ENCODE measurements at places on chromosomes 1 and 21.

- DNase-seq, result no peak
Observed at GRCh38 chr1:116754198-116754977, at the start of gene CD2. CD2 (plus strand) TSS chr1:116754430; CDS start chr1:116754493, 63 bp downstream.

DNA sequence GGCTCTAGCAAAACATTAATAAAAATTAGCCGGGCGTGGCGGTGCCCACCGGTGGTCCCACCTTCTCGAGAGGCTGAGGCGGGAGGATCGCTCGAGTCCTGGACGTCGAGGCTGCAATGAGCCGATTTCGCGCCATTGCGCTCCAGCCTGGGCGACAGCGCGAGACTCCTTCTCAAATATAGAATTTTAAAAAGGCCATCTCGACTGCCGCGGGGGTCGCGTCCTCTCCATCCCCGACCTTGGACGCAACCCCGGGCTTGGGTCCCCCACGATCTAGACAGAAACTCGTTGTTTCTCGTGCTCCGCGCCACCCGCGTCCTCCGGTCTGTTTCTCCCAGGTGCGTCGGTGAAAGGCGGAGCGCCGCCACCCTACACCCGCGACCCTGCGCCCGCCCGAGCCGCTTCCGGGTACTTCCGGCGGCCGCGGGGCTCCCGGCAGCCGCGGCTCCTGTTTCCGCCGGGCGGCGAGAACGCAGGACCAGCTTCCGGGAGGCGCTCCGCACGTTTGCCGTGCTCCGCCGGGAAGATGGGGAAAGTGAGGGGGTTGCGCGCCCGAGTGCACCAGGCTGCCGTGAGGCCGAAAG is at the start of gene SLX9:
Gene SLX9, plus strand, starts transcription at position 498 of the 584 bp plus-strand sequence. Its CDS starts 29 bp downstream, at position 527.
- peak; percentile 94 for DNase-seq

DNA sequence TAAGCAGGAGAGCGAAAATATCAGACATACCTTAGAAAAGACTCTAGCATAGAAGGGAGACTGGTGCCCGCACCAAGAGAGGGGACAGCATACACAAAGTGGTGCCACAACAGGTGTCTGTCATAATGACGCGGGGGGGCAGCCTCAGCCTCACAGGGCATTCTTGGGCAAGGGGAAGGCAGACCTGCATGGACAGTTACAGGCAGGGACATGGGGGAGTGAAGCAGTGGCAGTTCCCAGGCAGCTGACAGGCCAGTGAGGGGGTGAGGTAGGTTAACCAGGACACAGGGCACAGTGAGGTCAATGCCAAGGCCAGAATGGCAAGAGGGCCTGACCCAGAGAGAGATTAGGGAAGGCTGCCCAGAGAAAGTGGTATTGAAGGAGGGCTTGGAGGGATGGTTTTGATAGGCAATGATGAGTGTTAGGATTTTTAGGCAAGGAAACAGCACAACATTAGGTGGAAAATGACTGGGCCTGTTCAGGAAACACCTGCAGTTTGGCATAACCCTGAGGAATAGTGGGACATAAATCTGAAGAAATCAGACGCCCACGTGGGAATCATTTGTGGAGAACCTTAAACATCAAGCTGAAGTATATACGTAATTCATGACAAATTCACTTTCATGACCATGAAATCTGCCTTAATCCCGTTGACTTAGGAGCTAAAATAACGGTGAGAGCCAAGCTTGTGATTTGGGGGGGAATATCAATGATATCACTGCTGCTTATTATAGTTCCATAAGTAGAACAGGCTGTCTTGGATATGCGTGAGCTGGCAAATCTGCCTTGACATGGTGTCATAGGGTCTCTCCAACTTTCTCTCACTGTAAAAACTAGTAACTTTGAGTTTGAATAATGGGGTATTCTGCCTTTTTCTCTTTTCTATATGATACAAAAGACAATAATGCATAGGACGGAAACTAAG is 8.9 kb downstream of the PTPN14 start:
- no peak for DNase-seq

DNA sequence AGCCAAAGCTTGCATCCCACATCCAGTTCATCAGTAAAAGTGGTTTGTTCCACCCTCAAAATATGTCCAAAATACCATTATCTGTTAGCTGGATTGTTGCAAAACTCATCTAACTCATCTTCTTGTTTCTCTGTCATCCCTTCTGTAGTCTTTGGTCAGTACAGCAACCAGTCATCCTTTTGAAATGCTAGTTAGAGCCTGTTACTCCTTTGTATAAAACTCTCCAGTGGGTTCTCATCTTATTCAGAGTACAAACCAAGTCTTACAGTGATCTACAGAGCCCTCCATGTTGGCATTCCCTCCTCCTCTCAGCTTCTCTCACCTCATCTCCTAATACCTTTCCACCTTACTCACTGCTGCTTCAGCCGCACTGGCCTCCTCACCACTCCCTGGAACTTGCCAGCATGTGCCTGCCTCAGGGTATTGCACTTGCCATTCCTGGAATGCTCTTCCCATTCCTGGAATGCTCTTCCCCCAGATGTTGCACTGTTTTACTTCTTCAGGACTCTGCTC is 70.6 kb downstream of the LAMC1 start:
- DNase-seq, result no peak

DNA sequence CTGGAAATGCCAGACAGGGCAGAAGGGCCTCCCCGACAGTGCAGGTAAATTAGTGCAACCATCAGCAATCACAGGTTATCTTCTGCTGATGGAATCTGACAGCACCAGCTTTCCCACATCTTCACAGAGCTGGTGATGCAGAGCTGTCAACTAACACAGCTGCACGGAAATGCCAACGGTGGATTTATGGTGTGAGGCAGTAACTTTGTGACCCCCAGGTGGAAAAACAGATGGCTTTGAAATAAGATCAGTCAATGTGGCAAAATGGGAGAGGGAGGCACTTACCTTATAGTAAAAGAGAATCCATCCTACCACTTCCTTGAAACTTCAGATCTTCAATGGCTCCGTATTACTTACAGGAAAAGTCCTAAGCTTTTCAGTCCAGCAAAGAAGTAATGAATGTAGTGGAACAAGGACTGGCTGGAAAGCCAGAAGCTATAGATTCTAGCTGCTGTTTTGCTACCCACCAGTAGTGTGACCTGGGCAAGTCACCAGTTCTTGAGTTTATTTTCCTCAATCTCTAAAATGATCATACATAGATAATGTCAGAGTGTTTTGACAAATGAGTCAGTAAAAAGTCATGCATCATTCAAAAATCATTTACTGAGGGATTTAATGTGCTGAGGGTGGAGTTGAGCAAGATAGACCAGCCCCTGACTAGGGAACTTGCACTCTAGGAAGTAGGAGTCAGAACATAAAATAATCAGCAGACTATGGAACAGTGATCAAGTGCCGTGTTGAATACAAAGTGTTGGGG is 245.7 kb upstream of the JUN start:
- no peak for DNase-seq

GRCh38 chr1:171799166-171799565 is 17.7 kb downstream of the METTL13 start:
- no peak for DNase-seq

DNA sequence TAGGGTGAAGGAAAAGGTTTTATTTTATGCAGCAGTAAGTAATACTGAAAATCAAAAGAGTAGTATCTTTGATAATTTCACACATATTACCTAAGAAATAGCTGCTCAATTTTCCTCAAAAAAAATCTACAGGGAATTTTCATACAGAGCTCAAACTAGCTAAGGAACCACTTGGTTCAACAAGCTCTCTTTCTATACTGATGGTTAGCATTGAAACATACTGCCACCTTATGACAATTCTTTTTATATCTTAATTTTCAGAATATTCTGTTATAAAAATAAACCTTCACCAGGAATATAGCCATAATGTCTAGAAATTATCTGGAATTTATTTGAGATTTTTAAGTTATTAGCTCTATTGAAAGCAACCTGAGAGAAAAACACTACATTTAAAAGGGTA is 142.1 kb downstream of the DPYD start:
- no peak for DNase-seq

GRCh38 chr1:174074757-174075156 is 52.6 kb upstream of the RC3H1 start:
- DNase-seq, result no peak

- DNase-seq, result no peak
Observed at GRCh38 chr1:31297277-31298247, 730 bp downstream of the ZCCHC17 start.

DNA sequence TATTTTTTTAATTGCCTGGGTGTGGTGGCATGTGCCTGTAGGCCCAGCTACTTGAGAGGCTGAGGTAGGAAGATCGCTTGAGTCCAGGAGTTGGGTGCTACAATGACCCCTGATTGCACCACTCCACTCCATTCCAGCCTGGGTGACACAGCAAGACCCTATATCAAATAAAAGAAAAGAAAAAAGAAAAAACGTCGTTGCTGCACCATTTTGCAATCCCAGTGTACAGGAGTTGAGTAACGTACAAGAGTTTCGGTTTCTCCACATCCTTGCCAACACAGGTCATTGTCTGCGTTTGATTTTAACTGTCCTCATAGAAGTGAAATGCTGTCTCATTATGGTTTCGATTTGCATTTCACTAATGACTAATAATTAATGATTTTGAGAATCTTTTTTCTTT is 7.9 kb downstream of the ZNF684 start:
- no peak for DNase-seq

DNA sequence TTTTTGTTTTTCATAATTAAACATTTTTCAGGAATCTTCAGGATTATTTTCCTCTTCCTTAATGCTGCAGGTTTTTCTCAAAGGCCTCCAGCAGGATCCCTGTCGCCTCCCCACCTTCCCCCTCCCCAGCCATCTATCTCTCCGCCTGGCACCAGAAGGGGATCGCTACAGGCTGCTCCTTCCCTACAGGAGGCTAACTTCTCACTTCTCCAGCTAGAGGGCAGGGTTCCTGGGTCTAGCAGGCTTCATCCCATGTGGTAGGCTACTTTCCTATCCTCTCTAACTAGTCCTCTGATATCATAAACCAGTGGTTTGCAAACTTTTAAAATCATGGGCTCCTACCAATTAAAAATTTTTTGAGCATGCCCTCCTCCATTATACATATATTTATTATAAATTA is 104.1 kb downstream of the KCNN3 start:
- DNase-seq, result no peak

- DNase-seq, result no peak
Observed at GRCh38 chr1:187894349-187894748, 1065.6 kb downstream of the PLA2G4A start.

DNA sequence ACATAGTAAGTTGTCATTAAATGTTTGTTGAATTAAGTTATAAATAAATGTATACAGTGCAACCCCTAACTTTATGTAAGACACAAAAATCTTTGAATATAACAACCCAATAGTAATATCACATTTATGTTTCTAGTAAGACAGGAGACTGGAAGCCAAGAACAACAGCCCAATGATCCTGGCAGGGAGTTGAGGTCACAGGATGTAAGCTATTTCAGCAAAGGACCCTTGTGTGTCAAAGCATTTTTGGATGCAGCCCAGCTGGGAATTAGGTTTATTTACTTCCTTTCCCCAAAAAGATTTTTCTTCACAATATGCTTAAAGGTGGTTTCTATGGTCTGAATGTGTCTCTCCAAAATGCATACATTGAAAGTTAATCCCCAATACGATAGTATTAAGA is 34.0 kb upstream of the ABCA4 start:
- DNase-seq, result no peak

GRCh38 chr1:197559244-197559643 is 216.0 kb downstream of the DENND1B start:
- DNase-seq, result no peak

- DNase-seq, result no peak
Observed at GRCh38 chr1:19567041-19567440, 77.1 kb upstream of the NBL1 start.

DNA sequence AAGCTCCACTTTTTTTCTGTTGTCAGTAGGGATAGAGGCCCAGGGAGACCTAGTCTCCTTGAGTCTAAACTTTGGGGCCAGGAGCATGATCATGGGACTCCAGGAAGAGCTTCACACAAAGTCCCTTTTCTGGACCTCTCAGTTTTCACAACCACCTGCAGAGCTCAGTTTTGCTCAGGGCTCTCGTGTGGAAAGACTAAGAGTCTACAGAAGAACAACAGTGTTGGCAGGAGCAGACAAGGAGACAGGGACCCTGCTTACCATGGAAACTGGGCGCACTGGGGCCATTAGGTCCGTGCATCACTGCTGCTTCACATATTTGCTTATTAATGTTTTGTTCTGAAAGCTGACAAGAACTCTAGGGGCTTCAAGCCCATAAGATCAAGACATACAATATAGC is 63.9 kb upstream of the HSD17B7 start:
- no peak for DNase-seq

DNA sequence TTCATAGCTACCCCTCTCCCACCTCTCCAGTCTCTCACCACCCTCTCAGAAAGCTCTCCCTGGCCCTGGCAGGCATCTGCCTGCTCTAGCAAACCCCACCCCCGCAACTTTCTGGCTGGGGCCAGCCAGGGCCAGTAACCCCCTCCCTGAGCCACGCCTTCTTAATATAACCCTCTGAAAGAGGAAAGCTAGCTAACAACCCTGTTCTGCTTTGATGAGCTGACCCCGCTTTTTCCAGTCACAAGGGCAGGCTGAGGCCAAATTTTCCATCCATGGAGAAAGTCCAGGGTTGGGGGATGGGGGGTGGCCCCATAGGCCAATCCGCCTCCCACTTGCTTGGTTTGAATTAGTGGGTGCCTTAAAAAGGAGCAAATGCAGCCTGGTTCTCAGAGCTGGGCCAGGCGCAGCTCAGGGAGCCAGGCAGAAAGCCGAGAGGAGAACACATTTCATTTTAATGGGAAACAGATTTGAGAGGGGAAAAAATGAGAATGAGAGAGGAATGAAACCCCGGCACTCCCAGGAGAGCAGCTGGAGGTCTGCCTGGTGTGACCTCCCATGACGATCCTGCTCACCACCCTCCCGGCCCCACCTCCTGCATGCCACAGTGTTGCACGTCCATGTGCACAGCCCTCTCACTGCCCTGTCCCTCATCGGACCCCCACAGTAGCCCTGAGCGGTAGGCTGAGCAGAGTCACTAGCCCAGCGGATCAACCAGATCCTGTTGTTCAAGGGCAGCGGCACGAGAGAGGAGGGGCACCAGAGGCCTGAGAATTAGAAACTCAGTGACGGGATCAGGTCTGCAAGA is 62.3 kb downstream of the OPTC start:
- no peak for DNase-seq

DNA sequence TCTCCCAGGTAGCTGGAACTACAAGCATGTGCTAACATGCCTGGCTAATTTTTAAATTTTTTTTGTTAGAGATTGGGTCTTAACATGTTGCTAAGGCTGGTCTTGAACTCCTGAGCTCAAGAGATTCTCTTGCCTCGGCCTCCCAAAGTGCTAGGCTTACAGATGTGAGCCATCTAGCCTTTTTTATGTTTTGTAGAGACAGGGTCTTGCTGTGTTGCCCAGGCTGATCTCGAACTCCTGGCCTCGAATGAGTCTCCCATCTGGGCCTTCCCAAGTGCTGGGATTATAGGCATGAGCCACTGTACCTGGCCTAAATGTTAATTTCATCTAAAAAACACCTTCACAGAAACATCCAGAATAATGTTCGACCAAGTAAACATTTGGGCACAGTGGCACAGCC is 48.6 kb downstream of the FNBP1L start:
- DNase-seq, result no peak
